ENCODE measurements at places on chromosomes 11 and 22.
A peak's percentile ranks its signal among the peaks of the same experiment; 100 is the strongest.

DNA sequence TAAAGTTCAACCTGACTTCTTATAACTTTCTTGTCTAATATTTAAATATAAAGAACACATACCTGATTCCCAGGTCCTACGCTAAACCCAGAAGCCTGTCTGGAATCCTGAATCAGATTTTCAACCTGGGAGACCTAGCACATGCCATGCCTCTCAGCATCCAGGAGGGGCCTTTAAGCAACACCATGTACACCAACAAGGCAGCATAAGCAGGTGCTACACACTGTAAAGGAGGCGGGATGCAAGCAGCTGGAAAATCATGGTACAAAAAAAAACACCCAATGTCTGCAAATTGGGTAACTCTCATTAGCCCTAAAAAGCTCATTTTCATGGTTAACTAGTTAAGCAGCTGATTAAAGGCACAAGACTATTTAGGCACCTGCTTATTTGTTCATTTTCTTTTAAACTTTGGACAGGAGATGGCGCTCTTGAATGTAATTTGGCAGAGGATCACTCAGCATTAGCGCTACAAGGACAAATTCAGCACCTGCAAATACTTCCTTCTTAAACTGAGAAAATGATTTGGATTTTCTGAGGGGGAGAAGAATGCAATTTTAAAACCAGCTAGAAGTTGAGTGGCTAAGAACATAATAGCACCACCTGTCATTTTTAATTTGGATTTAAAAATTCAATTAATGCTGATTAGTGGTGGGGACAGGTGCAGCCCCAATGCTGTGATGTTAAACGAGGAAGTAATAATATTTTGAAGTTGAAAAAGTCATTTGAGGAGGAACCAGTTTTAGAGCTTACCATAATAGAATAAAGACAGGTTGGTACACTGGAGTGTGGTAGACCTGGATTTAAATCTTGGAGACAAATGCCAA, 104.0 kb downstream of the FAR1 start:
- DNase-seq: peak; percentile 33

- DNase-seq: no peak
Observed at GRCh38 chr22:40651057-40651456, 14.5 kb upstream of the MRTFA start.

DNA sequence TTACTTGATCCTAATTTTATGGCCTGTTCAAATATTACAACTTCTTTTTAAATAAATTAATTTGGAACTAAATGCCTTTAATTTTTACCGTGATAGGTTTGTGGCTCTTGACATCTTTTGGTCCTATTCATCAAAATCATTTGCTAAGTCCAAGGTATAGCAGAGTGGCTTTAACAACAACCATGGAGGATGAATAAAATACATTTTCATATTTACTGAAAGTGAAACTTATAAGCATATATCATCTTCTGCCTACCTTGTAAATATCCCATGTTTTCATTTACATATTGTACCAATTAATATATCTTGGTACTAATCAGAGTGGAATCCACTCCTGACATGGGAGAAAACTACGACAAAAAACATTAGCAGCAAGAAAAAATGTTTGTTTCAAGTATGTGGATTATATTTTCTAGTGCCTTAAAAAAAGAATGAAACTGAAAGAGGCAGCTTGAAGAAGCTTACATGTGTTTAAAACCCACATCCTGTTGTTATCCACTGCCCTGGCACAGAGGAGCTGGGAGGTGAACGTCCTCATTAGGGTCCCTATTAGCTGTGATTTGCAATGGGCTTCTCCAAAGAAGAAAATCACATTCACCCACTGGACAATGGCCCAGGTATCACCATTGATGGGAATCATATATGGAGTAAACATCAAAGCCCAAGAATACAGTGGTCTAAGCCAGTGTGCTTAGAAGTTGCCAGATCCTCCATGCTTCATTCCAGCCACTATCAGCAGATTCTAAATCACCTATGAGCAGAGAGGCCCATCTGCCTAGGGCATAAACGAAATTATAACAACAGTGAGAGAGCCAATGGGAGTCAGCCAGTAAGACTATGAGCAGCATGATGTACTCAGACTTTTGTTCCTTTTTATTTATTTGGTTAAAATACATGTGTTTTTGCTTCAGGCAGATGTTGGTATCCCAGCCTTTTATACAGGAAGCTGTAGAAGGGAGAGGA, 84.7 kb downstream of the MAML2 start:
- DNase-seq: peak; percentile 45

DNA sequence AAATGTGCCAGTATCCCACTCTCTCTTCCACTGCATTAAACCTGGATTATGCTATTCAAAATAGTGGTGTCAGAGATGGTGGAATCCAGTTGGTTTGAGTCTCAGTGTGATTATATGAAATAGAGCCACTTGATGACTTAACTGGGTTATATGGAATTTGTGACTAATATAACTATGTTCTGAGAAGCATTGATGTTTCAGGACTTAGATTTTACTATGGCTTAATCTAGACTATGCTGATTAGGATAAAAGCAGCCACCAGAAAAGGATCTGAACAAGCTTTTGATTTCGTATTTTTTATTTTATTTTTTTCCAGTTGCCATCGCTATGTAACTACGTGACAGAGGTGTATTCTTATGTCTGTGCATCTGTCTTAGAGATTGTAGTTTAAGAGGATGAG, 39.1 kb downstream of the MS4A6A start:
- DNase-seq: no peak

GRCh38 chr22:44807232-44807631, 54.9 kb downstream of the ARHGAP8 start:
- DNase-seq: no peak

- DNase-seq: no peak
Observed at GRCh38 chr22:50171965-50172421, 1.5 kb downstream of the PANX2 start.

- no peak for DNase-seq
Observed at GRCh38 chr22:45890351-45890635, 86.7 kb downstream of the WNT7B start.

- no peak for DNase-seq
Observed at GRCh38 chr22:45672564-45673481, 1.2 kb downstream of the ATXN10 start.

- DNase-seq: no peak
Observed at GRCh38 chr22:35703861-35704584, 13.6 kb upstream of the APOL5 start.

DNA sequence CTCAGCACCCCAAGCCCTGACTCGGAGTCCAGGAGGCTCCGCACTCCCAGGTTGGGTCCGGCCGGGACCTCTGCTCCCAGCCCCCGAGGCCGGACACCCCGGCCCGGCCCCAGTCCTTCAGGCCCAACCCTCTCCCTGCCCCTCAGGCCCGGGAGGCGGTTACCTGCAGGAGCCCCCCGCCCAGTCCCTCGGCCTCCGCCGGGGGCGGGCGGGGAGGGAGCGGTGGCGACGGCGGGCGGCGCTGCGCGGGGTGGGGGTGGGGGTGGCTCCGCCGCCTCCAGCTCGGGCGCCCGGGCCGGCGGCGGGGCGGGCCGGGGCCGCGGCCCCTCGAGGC, 310 bp downstream of the TCF20 start:
- no peak for DNase-seq

GRCh38 chr11:45075952-45076351, 70.5 kb upstream of the PRDM11 start:
- DNase-seq: no peak

- no peak for DNase-seq
Observed at GRCh38 chr11:78039391-78039918, 16.4 kb upstream of the KCTD14 start.

GRCh38 chr11:118902336-118903203, 18.9 kb downstream of the CXCR5 start:
- DNase-seq: no peak

GRCh38 chr11:2100361-2101170, 38.6 kb downstream of the IGF2 start:
- no peak for DNase-seq

DNA sequence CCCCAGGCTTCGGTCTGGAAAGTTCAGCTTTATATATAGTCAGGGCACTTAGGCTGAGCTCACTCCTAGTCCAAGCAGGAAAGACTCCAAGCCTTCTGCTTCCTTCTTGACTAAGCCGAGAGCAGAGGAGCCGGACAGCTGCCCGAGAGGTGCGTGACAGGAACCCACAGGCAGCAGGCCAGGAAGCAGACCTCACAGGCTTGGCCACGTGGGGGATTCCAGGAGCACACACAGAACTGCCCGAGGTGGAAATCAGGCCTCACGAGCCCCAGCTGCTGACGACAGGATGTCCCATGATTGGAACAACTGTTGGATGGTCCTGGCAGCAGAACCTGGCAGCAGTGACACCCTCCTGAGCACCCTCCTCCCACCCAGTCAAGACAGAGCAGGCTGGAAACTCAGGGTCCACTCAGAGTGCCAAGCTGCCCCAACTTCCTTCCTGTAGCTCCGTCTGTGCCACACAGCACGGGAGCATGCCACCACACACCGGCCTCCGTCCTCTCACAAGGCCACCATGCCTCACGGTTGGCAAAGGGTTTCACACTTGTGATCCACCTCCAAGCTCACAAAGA, 5.4 kb downstream of the PLA2G6 start:
- DNase-seq: peak; percentile 54

GRCh38 chr11:47495011-47495855, 46.3 kb upstream of the RAPSN start:
- no peak for DNase-seq

DNA sequence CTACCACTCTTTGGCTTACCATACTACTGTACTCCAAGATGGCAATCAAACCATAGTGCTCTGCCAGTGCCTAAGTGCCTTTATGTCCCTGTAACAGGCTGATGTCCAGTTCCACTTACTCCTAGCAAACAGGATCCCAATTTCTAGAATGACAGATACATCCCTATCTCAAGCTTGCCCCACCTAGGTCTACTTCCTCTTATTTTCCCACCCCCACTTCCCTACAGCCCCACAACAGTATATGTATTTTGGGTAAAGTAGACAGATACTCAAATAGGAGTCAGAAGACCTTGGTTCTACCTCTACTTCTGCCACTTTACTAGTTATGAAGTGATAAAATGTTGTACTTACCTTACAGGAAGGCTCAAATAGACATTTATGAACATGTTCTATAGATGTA, 24.1 kb downstream of the SIK3 start:
- no peak for DNase-seq

DNA sequence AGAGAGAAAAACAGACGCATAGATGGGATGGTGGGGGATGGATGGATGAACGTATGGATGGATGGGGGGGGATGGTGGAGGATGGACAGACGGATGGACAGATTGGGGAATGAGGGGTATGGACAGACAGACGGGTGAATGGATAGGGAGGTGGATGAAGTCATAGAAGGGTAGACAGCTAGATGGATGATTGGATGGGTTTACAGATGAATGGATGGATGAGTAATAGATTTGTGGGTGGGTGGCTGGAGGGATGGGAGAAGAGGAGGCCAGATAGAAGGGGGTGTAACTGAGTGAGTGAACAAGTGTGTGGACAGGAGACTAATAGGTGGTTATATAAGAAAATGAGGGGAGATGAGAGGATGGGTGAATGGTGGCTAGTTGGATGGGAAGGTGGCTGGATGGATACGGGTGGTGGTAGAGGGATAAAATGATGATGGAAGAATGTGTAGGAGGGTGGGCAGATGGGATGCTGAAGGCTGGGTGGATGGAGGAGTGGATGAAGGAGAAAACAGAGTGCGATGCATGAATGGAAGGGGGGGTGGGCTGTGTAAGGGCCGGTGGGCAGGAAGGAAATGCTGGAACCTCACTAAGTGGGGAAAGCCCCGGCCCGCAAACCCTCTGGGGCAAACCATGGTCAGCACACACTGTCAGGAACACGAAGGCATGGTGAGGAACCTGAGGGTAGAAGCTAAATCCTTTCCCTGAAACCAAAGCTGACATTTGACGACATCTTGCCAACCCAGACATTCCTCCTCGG, 21.6 kb downstream of the ARVCF start:
- DNase-seq: no peak

GRCh38 chr11:134275534-134276395, at the start of gene GLB1L3:
GLB1L3 (plus strand) TSS chr11:134276379; CDS start chr11:134276741, 362 bp downstream.
- DNase-seq: peak; percentile 83

DNA sequence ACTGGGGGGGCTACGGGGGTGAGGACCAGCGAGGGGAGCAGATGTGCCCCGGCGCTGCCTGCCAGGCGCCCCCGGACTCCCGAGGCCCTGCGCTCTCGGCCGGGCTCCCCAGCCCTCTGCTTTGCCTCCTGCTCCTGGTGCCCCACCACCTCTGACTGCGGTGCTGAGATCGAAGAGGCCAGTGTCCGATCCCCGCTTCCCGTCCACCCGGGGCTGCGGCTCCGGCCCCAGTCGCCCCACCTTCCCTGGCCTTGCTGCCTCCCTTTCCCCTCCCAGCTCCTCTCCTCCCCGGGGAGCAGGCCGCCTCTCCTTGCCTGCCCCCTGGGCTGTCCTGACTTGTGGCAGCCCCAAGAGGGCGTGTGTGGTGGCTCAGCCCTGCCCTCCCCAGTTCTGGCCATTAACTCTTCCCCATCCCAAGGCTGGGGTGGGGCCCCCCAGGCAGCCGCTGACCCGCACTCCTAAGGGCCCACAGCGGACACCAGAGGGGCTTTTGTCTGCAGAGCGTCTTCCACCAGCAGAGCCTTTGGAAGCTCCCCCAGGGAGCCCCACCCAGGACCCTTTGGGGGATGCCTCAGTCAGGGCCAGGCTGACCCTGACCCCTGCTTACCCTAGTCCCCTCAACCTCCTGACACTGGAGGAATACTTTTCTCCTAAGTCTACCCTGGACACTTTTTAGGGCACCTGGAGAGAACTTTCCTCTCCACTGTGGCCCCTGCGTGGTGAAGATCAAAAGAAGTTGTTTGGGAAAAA, 16.6 kb downstream of the RTN4RL2 start:
- peak; percentile 57 for DNase-seq

DNA sequence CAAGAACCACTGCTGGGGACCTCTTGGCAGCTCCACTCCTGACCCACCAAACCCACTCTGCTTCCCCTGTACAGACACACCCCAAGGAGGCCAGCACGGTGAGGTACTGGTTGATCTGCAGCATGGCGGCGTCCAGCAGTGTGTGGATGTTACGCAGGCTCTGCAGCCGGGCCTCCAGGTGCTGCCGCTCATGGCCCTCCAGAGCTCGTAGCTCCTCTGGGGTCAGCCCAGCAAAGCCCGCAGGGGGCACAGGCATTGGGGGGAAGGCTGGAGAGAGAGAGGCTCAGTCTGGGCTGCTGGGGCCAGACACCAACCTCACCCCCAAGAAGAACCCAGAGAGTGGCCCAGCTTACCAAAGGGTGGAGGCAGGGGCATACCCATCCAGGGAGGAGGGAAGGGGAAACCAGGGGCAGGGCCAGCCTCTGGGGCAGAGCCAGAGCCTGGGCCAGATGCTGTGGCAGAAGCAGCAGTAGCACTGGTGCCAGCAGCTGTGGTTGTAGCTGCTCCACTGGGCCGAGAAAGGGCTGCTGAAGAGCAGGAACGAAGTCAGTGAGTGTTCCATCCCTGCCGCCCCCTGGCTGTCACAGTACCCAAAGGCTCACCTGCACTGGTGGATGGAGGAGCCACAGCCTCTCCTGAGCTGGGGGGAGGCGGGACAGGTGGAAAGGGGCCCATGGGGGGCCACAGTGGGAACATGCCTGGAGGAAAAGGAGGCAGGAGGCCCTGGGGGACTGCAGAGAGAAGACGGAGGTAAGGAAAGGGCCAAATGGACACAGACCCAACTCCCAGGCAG, 4.5 kb downstream of the SYVN1 start:
- DNase-seq: no peak
